ENCODE measurements at places on chromosomes 5 and 9.

DNA sequence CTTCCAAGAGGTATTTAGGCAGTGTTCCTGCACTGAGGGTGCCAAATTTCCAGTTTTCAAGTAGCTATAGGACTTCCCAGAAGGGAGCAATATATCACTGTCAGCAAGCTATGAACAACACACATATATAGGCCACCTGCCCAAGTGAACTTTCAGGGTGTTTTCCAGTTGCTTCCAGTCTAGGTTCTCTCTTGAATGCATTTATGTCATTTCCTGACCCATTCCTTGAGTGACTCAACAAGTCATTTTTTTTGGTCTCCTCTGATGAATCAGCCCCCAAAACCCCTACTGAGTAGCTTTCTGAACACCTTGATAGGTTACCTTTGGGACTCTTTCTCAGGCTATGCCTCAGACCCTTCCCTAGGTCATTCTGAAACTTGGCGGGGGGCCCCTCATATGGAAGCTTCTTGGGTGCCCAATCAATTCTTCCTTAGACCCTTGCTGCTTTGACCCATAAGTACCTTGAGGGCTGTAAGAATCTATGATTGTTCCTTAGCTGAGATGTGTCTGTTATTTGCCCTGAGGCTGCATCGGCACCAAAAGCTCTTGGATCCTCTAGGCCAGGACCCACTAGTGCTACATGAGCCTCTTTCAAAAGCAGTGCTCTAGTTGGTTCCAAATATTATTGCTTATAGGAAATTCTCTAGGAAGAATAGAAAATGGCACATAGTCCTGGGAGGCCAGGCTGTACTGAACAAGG, 12.4 kb downstream of the DNAJB5 start:
- DNase-seq = no peak

GRCh38 chr5:57586649-57587048, 104.0 kb upstream of the ACTBL2 start:
- DNase-seq = no peak

DNA sequence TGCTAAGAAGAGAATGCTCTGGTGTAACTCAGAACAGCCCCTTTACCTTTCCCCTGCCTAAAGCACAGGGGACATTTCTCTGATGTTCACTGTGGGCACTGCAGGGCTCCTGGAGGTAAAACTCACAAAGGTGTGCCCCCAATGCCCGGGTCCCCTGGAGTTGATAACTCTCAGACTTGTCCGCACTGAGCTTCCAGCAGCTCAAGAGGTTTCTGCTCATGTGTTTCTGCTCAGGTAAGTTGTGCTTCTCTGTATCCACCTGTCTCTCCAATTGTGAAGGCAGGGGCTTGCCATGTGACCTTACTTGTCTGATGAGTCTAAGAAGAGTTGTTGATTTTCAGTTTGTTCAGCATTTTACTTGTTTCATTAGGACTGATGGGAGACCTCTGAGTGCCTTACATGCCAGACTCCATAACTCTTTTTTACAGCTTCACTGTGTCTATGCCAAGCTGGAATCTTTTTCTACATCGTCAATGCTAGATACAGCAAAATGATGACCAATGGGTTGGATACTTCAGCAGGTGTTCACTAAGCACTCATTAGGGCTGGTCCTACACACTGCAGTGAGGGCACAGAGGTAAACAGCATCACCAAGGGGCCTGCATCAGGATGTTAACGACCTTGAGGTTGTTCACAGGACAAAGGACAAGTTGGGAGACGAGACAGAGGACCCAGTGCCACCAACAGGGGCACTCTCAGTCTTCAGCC, 56.4 kb downstream of the MRPL36 start:
- no peak for DNase-seq

- DNase-seq = no peak
These were observed 33.7 kb downstream of the USP20 start for GRCh38 chr9:129868872-129869486.

- DNase-seq = no peak
These were observed 46.9 kb upstream of the EGFL7 start for GRCh38 chr9:136615631-136616306.

- no peak for DNase-seq
These were observed 1132.6 kb downstream of the MAT2B start for GRCh38 chr5:164637931-164638521.

- no peak for DNase-seq
These were observed 1217.9 kb upstream of the ACO1 start for GRCh38 chr9:31166516-31166915.

GRCh38 chr5:115842089-115842935, 577 bp downstream of the AP3S1 start:
- DNase-seq = peak; percentile 35

- DNase-seq = no peak
These were observed 3.2 kb downstream of the WHRN start for GRCh38 chr9:114501796-114502682.

- no peak for DNase-seq
These were observed 178.0 kb downstream of the GAPVD1 start for GRCh38 chr9:125439434-125440272.

- DNase-seq = no peak
These were observed 378.2 kb upstream of the GRAMD2B start for GRCh38 chr5:126044931-126045565.

GRCh38 chr9:111658943-111659342, 2.5 kb upstream of the GNG10 start:
- no peak for DNase-seq

- no peak for DNase-seq
These were observed 41.6 kb downstream of the RAB14 start for GRCh38 chr9:121160025-121160424.

DNA sequence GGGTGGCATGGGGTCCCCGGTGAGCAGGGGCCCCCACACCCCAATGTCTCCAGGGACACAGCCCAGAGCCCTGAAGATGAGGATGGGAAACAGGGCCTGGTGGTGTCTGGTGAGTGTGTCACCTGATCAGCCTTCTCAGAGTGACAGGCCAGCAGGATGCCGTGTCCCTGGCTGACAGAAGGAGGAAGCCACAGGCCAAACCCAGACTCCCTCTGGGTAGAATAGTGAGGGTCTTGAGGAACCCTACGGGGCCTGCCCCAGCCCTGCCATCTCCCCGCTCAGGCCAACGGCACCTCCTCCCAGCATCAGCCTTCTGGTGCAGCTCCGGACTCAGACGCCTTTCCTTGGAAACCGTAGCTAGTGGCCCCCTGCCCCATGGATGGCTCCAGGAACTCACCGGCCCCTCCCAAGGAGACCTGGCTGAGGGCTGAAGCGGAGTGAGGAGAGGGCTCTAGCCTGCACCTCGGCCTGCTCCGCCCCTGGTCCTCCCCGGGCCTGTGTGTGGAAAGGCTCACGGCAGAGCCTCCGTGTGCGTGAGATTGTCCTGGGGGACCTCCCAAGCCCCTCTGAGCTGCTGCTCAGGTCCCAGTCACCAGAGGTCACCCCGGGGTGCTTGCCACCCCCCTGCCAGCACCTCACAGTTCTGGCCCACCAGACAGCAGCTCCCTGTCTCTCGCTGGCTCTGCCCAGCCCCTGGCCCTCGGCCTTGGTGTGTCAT, 6.0 kb downstream of the RALGDS start:
- DNase-seq = no peak

DNA sequence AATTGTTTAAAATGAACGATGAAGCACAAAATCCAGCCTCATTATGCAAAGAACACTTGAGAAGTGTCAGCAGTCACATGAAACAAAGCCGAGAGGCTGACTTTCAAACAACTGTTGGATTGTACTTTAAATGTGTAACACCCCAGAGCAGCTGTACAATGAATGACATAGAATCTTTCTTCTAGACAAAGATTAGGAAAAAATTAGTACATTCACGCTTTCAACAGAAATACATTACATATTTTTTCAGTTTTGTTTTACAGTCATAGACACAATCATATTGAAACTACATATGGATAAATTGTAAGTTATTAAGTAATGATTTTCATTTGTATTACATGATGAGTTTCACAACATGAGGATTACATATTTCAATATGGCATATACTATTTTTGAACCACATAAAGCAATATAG, 10.6 kb upstream of the AGXT2 start:
- no peak for DNase-seq

GRCh38 chr5:128905568-128906110, 59.6 kb upstream of the SLC27A6 start:
- no peak for DNase-seq

DNA sequence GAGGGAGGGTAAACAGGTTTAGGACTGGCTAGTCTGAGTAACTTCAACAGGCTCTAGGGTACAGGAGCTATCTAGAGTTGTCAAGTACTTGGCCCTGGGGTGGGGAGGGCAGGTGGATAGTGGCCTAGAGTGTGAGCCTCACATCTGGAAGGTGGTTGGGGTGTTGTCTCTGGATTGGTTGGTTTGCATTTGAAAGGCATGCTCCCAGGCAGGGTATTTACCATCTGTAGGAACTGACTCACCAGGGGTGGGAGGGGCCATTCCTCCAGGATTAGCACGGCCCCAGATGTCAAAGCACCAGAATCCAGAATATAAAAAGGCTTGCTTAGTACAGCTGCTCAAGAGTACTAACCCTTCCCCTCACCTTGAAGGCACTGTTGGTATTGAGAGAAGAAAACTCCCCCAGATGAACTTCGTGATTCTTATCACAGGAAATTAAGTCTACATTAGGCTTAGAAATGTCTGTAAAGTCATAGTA, 193.3 kb downstream of the NTRK2 start:
- no peak for DNase-seq

DNA sequence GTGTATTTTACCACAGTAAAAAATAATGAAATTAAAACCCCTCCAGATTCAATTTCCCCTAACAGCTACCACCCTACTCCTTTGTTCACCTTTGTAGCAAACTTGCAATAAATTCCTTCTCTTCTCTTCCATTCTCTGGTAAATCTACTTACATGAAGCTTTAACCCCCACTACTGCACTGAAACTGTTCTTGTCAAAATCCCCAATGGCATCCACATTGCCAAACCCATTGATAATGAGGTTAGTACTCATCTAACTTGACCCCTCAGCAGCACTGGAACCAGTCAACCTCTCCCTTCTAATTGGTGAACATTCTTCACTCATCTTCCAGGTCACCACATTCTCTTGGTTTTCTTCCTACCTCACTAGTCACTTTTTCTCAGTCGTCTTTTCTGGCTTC, 29.6 kb downstream of the NRG2 start:
- DNase-seq = no peak

- no peak for DNase-seq
These were observed 9.5 kb downstream of the MTRR start for GRCh38 chr5:7878381-7878873.

- DNase-seq = no peak
These were observed 3.7 kb downstream of the SIL1 start for GRCh38 chr5:139194486-139194885.

DNA sequence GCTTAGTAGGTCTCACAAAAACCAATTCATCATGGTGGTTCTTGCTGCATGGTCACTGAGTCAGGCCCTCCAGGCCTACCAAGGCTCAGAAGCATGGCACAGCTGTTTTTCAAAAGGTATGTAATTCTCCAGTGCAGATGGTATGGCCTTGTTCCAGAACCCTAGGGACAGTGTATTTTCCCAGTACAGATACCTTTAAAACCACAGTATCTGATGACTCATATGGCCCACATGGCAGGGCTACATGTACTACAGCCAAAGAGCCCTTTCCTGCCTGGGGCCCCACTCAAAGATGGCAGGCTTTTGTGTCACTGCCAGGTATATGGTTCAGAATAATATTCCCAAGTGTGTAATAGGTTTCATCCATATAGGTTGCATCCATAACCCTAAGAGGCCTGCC, 16.5 kb downstream of the CSF2 start:
- DNase-seq = no peak

- DNase-seq = no peak
These were observed 464.5 kb downstream of the ICE1 start for GRCh38 chr5:5886812-5887486.

DNA sequence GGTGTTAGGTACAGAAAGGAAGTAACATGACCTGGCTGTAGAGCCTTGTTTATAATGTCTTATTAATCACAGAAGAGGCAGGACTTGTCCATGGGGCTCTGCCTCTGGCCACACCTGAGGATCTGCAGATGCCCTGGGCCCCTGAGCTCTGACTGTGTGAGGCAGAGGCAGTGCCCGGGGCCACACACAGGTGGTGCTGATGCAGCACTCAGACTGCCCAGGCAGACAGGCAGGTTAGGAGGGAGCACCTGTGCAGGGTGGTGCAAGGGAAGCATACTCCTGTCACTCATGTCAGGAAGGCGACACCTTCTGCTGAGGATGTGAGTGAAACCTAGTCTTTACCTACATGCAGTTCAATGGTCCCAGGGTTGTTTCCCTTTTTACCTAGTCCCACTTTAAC, 88.7 kb downstream of the CFAP90 start:
- no peak for DNase-seq

DNA sequence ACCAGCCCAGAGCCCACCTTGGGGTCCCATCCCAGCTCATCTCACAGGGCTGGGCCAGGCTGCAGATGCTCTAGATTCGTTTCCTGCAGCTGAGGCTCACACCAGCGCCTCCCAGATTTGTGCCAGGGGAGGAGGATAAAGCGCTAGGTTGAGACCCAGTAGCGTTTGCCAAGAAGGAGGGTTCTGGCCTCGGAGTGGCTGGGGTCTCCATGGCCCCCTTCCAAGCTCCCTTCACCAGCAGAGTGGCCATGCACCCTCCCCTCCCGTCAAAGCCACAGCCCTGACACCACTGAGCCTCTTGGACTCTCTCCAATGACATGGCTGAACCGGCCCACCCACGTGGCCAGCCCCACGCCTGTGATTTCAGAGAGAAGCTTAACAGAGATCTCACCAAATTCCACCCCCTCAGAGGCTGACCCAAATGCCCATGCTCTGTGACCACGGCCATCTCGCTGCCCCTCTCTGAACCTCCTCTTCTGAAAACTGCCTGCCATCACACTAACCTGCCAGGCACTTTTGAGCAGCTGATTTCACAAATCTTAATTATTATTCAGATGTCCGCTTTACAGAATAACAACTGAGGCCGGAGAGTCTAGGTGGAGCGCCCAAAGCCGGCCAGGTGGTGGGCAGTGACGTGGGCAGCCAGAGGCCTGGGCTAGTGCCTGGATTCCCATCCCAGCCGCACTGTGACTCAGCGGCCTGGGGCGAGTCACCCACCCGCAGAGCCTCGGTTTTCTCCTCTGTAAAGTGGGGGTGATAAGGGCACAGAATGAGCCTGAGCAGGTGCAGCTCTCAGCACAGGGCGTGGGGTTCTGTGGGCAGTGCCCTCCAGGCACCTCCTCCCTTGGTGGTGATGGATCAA, 155.7 kb downstream of the C9orf50 start:
- DNase-seq = no peak

All from CMK (cell line).